ENCODE measurements at places on chromosomes 11 and 22.

DNA sequence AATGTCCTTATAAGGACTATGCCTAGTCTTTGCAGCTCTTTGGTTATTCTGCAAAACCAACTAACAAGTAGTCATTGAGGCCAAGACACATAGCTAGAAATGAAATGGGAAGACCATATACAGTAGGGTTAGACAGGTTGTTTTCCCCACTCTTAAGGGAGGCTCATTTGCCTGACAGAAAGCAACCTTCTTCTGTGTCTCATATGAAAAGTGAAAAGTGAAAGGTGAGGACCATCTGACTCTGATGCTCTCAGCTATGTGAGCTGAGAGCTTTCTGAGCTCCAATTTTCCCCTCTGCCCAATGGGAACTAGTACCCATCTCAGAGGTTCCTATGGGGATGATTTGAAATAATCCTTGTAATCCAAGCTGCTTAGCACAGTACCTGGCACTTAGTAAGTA is 142.0 kb upstream of the BDNF start:
- no peak for DNase-seq

GRCh38 chr11:12404436-12404835 is 27.1 kb downstream of the PARVA start:
- DNase-seq, result no peak

GRCh38 chr22:28981818-28982499 is 79.7 kb downstream of the C22orf31 start:
- DNase-seq, result no peak

DNA sequence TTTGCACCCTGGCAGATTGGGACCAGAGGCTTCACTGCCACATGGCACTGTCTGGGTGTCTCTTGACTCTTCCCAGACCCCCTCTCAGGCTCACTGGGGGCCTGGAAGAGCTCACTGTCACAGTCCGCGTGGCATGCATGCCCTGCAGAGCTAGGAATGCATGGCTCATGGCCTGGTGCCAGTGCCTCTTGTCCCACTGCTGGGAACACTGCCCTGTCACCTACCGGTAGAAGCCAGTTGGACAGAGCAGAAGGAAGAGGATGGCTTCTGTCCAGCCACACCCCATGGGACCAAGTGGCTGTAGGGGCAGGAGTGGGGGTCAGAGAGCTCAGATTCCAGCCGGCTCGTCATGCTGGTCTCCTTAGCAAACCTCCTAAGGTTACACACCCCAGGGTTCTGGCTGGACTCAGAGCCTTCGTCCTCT is 29.7 kb downstream of the MB start:
- DNase-seq, result peak; percentile 36

DNA sequence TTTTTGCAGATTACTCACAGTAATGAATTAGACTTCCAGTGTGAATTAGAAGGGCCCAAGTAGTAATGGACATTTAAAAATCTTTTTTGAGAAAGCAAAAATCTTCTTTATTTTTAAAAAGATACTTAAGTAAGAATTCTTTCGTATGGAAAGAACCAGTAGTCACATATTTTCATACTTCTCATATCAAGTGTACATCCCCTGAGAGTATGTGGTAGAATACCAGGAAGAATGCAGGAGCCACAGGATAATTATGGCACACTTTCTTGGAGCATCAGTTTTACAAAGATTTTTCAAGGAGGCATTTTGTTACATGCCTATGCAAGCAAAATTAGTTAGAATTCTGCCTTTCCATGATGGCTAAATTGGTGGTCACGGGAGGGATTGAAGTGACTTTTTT is 28.1 kb downstream of the POLD3 start:
- no peak for DNase-seq

DNA sequence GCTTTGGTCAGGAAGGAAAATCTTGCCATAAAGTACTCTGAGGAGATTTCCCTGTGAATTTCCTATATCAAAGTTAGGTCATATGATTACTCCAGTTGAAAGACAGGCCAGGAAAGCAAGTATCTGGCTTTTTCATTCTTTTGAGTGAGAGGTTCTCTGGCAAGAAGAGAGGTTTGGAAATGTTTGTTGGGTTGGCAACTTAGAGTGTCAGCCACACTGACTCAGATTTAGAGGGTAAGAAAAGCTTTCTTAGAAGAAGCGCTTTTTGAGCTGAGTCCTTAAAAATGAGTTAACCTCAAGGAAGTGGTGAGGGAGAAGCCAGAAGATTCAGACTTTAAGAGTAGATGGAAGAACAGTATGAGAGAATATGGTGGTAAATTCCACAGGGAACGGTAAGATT is 86.1 kb upstream of the BDNF start:
- DNase-seq, result no peak

DNA sequence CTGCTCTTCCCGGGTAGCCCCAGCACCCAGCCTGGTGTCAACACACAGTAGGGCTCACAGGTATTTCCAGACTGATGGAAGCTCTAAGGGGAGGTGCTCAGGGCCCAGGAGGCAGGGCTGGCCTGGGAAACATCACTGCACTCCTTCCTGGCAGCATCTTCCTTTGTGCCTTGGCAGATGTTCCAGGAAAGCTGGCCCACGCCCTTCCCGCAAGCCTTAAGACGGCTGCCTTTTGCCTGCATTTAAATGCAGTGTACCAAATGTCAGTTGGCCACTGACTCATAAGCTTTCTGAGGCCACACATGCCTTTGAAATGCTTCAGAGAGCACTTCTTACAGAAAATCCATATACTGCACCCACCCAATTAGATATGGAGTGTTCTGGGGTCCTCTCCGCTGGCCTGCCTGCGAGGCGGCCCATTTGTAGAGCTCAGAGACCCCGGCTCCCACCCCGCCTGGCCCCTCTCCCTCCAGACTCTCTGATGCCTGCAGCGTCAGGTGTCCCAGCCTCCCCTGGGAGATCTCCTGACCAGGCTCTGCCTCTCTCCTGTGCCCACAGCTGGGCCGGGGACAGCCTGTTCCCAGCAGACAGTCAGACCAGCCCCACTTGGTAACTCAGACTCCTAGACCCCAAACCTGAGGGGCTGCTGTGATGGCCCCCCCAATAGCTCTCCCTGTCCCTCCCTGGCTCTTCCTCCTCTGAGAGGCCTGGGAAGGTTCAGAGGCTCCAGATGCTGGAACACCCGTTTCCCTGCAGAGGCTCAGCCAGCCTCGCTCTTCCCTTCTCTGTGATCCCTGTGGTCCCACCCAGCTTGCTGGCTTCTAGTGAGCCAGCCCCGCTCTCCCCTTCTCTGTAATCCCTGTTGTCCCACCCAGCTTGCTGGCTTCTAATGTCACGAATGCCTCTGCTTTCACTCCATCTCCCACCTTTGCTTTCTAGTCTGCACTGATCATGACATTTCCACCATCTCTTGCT is 47.6 kb upstream of the THY1 start:
- no peak for DNase-seq

DNA sequence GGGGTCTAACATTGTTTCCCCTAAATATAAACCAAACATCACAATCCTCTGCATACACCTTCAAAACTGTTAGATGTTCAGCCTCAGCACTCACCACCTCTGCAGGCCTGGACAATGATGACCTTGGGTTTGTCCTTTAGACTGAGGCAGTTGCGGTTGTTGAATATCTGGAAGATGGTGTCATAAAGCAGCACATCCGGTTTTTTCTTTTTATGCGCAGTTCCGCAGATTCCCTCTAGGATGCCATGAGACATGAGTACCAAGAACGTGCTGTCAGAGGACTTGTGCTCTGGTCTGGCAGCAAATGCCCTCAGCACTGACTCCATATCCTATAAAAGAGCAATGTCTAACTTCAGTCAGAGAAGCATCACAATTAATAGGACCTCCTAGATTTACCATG is 22.8 kb downstream of the CASP5 start:
- no peak for DNase-seq

DNA sequence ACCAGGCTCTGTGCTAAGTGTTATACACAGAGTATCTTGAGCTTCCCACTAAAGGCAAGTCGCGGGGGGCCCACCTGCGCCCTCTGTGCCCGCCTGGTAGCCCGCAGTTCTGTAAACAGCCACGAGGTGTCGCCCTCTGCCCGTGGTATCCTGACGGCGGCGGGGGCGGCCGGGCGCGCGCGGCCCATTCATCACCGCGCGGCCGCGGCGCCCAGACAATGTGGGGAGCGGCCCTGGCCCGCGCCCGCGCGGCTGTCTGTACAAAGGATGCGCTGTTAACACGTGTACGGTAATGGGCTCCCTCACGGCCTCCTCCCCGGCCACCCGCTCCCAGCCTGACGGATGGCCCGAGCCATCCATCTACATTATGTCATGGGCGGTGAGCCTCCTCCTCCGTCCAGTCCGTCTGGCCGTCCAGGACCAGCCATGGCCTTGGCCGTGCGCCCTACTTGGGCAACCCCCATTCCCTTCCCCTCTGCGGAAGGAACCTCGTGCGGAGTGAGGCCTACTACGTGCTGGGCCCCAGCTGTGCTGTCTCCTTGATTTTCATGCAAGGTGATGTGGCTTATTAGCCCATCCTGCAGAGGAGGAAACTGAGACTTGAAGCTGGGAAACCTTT is 99.4 kb downstream of the MIAT start:
- peak; percentile 50 for DNase-seq

GRCh38 chr11:58465690-58466089 is 23.7 kb upstream of the OR5B12 start:
- DNase-seq, result no peak

DNA sequence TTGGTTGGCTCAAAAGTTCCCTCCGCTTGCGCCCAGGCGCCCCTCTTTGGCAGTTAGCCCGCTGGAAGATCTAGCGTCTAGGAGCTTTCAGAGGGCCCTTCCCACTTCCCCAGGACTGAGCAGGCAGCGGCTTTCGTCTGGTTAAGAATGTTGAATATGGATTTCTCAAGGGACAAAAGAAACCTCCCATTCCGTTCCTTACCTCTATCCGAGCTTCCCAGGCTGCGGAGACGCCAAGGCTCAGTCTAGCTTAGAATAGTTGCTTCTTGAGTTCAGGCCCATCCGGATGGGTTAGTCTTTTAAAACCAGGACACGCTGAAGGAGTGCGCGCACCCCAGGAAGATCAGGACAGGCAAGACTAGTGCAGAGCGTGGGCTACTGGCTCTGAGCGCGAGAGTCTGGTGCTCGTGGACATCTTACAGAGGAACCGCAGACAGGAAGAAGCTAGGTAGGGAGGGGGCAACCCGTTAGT is 1.6 kb downstream of the NELL1 start:
- DNase-seq, result no peak

- no peak for DNase-seq
Observed at GRCh38 chr11:17001806-17002205, 12.4 kb downstream of the PLEKHA7 start.

- DNase-seq, result no peak
Observed at GRCh38 chr22:38947321-38948140, 9.9 kb upstream of the APOBEC3A start.

DNA sequence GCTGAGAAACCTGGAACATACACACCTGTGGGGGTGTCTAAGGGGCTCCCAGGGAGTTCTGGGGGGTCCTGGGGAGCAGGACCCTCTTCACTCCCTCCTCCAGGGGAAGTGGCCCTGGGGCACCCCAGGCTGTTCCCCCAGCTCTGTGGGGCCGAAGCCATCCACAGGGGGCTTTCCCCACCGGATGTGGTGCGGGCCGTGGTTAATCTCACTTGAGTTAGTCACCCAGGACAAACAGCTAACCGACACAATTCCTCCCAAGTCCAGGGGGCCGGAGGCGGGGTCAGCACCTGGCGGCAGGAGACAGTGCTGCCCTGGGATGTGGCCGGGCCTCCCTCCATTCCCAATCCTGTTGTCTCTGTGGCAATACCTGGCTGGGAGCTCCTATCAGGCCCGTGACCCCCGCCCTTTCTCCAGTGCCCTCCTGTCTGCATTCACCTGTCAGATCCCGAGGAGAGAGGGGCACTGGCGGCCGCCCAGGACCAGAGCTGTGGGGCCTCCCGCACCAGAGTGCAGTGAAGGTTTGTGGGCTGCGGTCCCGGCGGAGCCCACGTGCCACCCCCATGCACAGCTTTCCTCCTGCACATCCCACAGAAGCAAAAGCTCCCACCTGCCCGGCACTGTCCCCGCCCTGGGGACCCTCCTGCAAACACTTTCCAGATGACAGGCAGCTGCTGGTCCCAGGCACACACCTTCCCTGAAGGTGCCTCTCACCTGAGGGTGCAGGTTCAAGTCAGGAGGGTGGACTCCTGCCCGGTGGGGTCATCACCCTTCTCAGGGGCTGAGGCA is 5.2 kb upstream of the MUC5AC start:
- no peak for DNase-seq

DNA sequence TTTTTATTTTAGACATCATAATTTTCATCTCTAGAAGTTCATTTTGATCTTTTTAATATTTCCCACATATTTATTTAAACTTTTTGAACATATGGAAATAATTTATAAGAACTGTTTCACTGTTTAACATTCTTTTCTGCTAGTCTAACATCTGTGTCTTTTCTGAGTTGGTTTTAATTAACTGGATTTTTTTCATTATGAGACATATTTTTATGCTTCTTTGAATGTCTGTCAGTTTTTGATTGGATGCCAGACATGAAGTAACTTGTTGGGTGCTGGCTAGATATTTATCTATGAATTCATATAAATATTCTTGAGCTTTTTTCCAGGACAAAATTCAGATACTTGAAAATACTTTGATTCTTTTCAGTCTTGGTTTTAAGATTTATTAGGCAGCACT is 317.8 kb upstream of the NCAM1 start:
- DNase-seq, result no peak

- DNase-seq, result no peak
Observed at GRCh38 chr11:114448749-114449482, 9.6 kb downstream of the REXO2 start.

DNA sequence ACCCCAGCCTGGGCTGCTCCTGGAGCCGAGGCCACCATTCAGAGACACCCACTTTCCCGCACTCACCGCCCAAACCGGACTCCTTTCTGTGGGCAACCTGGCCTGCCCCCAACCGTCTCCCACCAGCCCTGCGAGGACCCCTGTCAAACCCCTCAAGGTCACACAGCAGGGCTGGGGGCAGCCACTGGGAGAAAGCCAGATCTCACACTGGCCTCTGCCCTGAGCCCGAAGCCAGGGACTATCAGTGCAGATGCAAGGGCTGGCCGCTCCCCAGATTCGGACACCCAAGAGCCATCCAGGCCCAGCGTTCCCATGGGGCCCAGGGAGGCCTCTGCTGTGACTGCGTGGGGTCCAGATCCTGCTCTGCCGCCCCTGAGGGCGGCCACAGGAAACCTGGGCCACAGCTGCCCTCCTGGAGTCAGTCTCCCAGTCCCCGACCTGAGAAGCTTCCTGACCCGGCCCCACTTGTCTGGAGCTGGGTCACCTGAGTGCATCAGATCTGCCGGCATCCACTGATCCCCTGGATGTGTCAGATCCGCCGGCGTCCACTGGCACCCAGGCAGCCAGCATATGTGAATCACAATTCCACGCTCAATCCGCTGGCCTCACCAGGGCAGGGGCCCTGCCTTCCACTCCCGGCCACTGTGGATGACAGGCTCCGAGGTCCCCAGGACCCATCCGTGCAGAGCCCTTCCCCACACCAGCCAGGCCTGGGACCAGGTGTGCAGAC is 139.7 kb downstream of the BRD1 start:
- no peak for DNase-seq

GRCh38 chr22:45262195-45262930 is 21.7 kb upstream of the KIAA0930 start:
- DNase-seq, result no peak

- DNase-seq, result no peak
Observed at GRCh38 chr11:111422494-111423249, 43.6 kb upstream of the POU2AF1 start.

GRCh38 chr11:78292109-78292803 is 103.5 kb downstream of the USP35 start:
- DNase-seq, result no peak

GRCh38 chr22:20979243-20979809 is 2.8 kb upstream of the LZTR1 start:
- no peak for DNase-seq

GRCh38 chr11:70509476-70509875 is 111.1 kb downstream of the CTTN start:
- DNase-seq, result no peak
